ENCODE measurements at places on chromosomes 2 and 18. TPM values are rescaled to one million over a fixed set of nuclear protein-coding genes. Genes with fewer than 3 reads are reported as not detected.

GRCh38 chr18:25661831-25662230 is 309.9 kb upstream of the ZNF521 start:
- no peaks in the 10 kb centered on the region for H3K36me3 ChIP-seq
- no peaks in the 10 kb centered on the region for H3K4me1 ChIP-seq
- DNase-seq = no peak
- H3K27ac ChIP-seq = no peak overlapping the region
- no peaks in the 10 kb centered on the region for H3K27me3 ChIP-seq
- no peak overlapping the region for H3K4me3 ChIP-seq

- no peaks in the 10 kb centered on the region for H3K4me1 ChIP-seq
- H3K4me3 ChIP-seq = no peak overlapping the region
- no peak for DNase-seq
Measured at GRCh38 chr2:144922519-144922918, 402.6 kb upstream of the ZEB2 start.

DNA sequence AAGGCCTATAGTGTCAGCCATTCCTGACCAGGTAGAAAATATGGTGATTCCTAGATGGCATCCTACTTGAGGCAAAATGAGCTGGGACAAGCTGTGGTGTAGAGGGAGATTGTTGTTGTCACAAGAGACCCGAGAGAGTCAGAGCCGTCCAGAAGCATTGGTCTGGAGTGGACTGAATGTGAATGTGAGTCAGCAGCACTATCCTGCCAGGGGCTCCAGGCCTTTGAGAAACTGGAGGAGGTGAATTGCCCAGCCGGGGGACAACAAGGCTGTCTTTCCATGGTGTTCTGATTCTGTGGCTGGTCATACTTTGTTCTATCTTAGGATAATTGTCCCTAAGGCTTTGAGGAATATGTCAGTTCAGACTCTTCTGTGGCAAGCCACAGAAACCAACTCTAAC is 29.4 kb upstream of the EIF2AK3 start:
- H3K4me3 ChIP-seq = no peak overlapping the region
- H3K27me3 ChIP-seq = no peaks in the 10 kb centered on the region
- no peak for DNase-seq
- no peaks in the 10 kb centered on the region for H3K36me3 ChIP-seq
- no peak overlapping the region for H3K27ac ChIP-seq

GRCh38 chr2:120972286-120972685 is 236.6 kb downstream of the GLI2 start:
- H3K27me3 ChIP-seq = no peaks in the 10 kb centered on the region
- H3K4me1 ChIP-seq = no peaks in the 10 kb centered on the region
- H3K36me3 ChIP-seq = peaks cover 50% of the 10 kb centered on the region
- H3K27ac ChIP-seq = no peak overlapping the region
- no peak for DNase-seq

GRCh38 chr18:74234326-74235171 is 57.2 kb downstream of the CYB5A start:
- H3K36me3 ChIP-seq = no peaks in the 10 kb centered on the region
- H3K4me1 ChIP-seq = peaks cover 31% of the 10 kb centered on the region
- H3K27me3 ChIP-seq = no peaks in the 10 kb centered on the region
- peak overlapping the region; percentile 25 for H3K27ac ChIP-seq

DNA sequence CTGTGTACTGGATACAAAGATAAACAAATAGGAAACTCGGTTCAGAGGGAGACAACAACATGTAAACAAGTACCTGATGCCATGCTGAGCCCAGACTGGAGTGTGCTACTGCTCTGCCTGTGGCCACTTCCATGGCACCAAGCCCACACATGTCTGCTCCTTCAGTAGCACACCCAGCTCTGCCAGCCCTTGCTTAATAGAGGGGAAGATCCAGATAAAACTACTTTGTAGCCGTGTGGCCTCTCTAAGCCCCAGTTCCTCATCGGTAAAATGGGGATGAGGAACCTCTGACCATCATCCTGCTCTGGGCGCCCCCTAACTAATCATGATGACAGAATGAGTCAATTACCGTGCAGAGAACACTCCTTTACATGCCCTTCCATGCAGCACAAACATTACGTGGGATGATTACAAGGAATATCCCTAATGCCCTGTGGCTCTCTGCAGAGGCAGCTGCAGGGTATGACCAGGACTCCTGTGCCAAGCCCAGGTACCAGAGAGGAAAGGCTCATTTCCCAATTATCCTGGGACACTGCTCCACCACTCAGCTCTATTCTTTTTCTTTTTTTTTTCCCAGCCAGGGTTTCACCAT is 34.9 kb downstream of the DNMT3A start:
- no peaks in the 10 kb centered on the region for H3K27me3 ChIP-seq
- peaks cover 9% of the 10 kb centered on the region for H3K36me3 ChIP-seq
- H3K27ac ChIP-seq = no peak overlapping the region
- no peak overlapping the region for H3K4me3 ChIP-seq

- H3K4me1 ChIP-seq = no peaks in the 10 kb centered on the region
- no peak overlapping the region for H3K27ac ChIP-seq
- DNase-seq = no peak
Measured at GRCh38 chr2:216925006-216925405, 65.1 kb upstream of the TNP1 start.

DNA sequence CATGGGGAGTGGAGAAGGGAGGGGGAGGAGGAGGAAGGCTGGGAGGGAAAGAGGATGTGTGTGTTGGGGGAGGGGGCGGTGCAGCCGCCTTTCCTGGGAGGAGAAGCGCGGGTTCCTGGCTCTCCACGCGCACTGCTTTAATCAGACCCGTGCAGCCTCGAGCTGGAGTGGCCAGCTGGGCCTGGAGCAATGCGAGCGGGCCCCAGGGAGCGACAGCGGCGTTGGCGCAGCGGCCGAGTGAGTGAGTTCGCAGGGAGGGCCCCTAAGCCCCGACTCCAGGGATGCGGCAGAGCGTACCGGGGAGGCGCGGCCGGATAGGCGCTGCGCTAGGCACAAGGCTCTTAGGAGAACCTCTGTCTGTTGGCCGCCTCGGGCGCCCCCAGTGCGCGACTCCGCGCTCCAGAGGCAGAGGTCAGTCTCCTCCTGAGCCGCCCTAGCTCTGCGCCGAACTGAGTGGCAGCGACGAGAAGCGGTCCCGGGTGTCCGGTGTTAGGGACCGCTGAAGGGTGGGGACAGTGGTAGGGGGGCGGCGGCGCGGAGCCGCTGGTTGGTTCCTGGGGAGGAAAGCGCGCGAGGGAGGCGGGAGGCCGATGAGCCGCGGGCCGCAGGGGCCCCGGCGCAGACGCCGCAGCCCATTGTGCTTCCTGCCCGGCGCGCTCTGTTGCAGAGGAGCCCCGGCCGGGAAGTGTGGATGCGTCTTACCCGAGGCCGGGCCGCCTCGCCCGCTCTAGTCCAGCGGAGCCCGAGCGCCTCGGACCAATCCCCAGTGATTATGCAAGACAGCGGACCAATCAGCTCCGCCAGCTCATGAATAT is 455 bp upstream of the DLX1 start:
- H3K4me1 ChIP-seq = peaks cover 58% of the 10 kb centered on the region
- peaks cover 100% of the 10 kb centered on the region for H3K27me3 ChIP-seq
- no peaks in the 10 kb centered on the region for H3K36me3 ChIP-seq
- peak overlapping the region; percentile 59 for H3K4me3 ChIP-seq
- H3K27ac ChIP-seq = no peak overlapping the region
- peak; percentile 86 for DNase-seq

DNA sequence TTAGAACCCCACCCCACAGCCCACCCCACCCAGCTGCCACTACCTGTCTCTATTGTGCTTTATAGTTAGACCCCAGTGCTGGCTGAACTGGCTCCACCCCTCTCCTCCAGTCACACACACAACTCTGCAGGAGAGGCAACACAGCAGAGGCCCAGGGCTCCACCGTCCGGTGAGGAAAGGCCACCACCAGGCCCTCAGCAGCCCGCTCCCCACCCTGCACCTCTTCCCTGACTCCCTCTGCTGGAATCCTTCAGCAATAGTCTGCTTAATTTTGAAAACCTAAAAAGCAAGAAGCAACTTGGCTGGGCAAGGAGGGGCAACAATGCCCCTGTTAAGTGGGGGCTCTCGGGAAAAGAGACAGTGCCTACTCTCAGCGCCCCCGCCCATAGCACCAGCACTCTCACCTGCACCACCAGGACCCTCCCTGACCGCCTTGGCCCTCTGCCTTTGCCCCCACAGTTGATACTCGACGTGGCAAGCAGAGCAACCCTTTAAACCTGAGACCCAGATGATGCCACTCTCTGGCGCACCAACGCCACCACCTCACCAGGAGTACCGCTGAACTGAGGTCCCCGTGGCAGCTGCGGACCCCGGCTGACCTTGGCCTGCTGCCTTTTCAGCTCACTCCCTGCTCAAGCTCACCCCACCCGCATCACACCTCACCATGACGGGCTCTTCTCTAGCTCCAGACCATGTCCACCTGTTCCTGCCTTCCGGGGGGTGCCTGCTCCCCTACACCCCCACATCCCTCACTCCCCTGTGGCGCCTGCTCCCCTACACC is 45.7 kb downstream of the NDUFA10 start:
- no peak overlapping the region for H3K4me3 ChIP-seq
- no peak for DNase-seq
- no peaks in the 10 kb centered on the region for H3K27me3 ChIP-seq
- no peaks in the 10 kb centered on the region for H3K4me1 ChIP-seq

- no peak overlapping the region for H3K4me3 ChIP-seq
- DNase-seq = no peak
- H3K27me3 ChIP-seq = no peaks in the 10 kb centered on the region
- H3K4me1 ChIP-seq = no peaks in the 10 kb centered on the region
Measured at GRCh38 chr2:19799881-19800780, 101.7 kb downstream of the TTC32 start.

- no peak overlapping the region for H3K4me3 ChIP-seq
- H3K4me1 ChIP-seq = peaks cover 19% of the 10 kb centered on the region
- H3K27me3 ChIP-seq = no peaks in the 10 kb centered on the region
- no peak for DNase-seq
- H3K36me3 ChIP-seq = no peaks in the 10 kb centered on the region
Measured at GRCh38 chr2:1605102-1606045, 138.9 kb downstream of the PXDN start.

- no peak overlapping the region for H3K4me3 ChIP-seq
- H3K27ac ChIP-seq = no peak overlapping the region
- peaks cover 6% of the 10 kb centered on the region for H3K36me3 ChIP-seq
Measured at GRCh38 chr2:138013639-138014038, 49.4 kb downstream of the HNMT start.

GRCh38 chr2:16257322-16258028 is 317.1 kb downstream of the MYCN start:
- DNase-seq = no peak
- no peak overlapping the region for H3K4me3 ChIP-seq
- no peaks in the 10 kb centered on the region for H3K36me3 ChIP-seq
- no peak overlapping the region for H3K27ac ChIP-seq

DNA sequence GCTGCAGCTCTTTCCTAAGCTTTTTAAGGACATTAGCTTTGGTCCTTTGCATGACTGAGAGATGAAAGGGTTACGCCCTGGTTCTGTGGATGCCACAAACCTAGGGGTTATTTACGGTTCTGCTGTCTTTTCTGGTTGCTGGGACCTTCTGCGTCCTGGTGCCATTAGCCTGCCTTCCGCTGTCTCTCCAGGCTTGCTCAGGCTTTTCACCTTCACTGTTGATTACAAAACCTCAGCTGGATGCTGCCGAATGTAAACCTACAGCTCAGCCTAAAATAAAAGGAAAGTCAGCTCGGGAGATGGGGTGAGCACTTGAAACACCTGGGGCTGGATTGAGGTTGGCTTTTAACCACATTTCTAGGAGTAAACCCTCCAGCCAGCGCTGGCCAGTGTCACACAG is 130.9 kb upstream of the ARHGAP28 start:
- no peak overlapping the region for H3K4me3 ChIP-seq
- no peaks in the 10 kb centered on the region for H3K27me3 ChIP-seq
- DNase-seq = no peak

GRCh38 chr18:5746844-5747243 is 148.5 kb downstream of the TMEM200C start:
- peaks cover 6% of the 10 kb centered on the region for H3K27me3 ChIP-seq
- H3K4me1 ChIP-seq = no peaks in the 10 kb centered on the region
- no peaks in the 10 kb centered on the region for H3K36me3 ChIP-seq
- no peak overlapping the region for H3K4me3 ChIP-seq
- no peak overlapping the region for H3K27ac ChIP-seq

GRCh38 chr2:190718652-190719526 is 70.0 kb downstream of the NAB1 start:
- H3K4me3 ChIP-seq = no peak overlapping the region
- H3K4me1 ChIP-seq = peaks cover 22% of the 10 kb centered on the region
- H3K27ac ChIP-seq = no peak overlapping the region
- H3K27me3 ChIP-seq = no peaks in the 10 kb centered on the region
- no peak for DNase-seq

- no peak overlapping the region for H3K4me3 ChIP-seq
- peaks cover 17% of the 10 kb centered on the region for H3K4me1 ChIP-seq
- no peaks in the 10 kb centered on the region for H3K36me3 ChIP-seq
- H3K27me3 ChIP-seq = no peaks in the 10 kb centered on the region
Measured at GRCh38 chr2:237152361-237152760, 66.7 kb downstream of the COPS8 start.

DNA sequence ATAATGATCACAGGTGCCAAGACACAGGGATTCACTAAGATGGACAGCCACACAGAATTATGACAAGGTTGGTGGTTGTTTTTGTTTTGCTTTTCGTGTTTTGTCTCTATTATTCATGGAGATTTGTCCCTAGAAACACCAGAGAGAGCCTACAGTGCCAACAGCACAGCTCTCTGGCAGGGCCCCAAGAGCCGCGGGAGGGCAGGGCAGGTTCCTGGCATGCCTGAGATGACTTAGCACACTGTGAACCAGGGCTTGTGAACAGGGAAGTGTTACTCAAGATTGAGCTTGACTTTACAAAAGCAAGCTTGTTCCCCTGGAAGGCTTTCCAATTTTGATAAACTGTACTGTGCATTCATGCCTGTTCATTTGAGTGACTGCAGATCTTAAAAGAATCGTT is 437.4 kb upstream of the SALL3 start:
- no peaks in the 10 kb centered on the region for H3K36me3 ChIP-seq
- no peaks in the 10 kb centered on the region for H3K27me3 ChIP-seq
- H3K4me1 ChIP-seq = peaks cover 14% of the 10 kb centered on the region
- H3K27ac ChIP-seq = peak overlapping the region; percentile 59
- DNase-seq = peak; percentile 79

DNA sequence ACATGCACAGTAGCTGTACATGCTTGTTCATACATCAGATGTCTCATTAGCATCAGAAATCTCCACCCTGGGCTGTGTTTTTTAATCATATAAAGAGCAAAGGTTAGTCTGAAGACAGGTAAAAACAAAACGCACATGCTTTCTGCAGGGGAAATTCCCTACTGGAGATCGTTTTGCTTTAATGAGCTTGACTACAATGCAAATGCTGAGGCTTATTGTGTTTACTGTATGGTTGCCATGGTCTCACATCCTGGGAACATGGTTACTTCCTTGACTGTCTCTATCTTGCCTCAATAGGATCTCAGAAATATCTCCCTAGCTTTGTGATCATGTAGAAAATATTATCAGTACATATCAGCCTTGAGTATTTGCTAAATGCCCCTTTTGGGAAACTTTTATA is 336.5 kb upstream of the TFPI start:
- no peak overlapping the region for H3K27ac ChIP-seq
- no peak overlapping the region for H3K4me3 ChIP-seq
- no peaks in the 10 kb centered on the region for H3K36me3 ChIP-seq
- no peaks in the 10 kb centered on the region for H3K27me3 ChIP-seq
- H3K4me1 ChIP-seq = no peaks in the 10 kb centered on the region
- DNase-seq = no peak

GRCh38 chr18:59748628-59749360 is 51.6 kb upstream of the CCBE1 start:
- DNase-seq = no peak
- H3K27me3 ChIP-seq = no peaks in the 10 kb centered on the region
- no peaks in the 10 kb centered on the region for H3K36me3 ChIP-seq
- H3K4me1 ChIP-seq = peaks cover 8% of the 10 kb centered on the region

The ARMC9 gene
- total RNA-seq = 8.5 TPM

The KIF5C gene
- total RNA-seq = 0.30 TPM

The GRP gene
- not detected for total RNA-seq

The C2orf66 gene
- not detected for total RNA-seq

The RAB12 gene
- total RNA-seq = 64.4 TPM

The OBSL1 gene
- 75.7 TPM for total RNA-seq

Data from suprapubic skin (tissue), 4 donors.